A375 (cell line): ENCODE measurements at places on chromosomes 1 and 21. TPM values are rescaled to one million over a fixed set of nuclear protein-coding genes. Genes with fewer than 3 reads are reported as not detected.

The ELF3 gene
- 1.1 and 1.7 TPM in 2 replicates for total RNA-seq

The OR2T8 gene
- total RNA-seq = 0.32 TPM in 1 of 2 replicates, not detected in the other

The AADACL4 gene
- total RNA-seq = not detected in 2 replicates

The CHIA gene
- not detected in 2 replicates for total RNA-seq

The TNFRSF14 gene
- total RNA-seq = 8.8 and 9.9 TPM in 2 replicates

The LGR6 gene
- 0.23 TPM in 1 of 2 replicates, not detected in the other for total RNA-seq

The ZSCAN20 gene
- 2.9 and 3.6 TPM in 2 replicates for total RNA-seq

The MXRA8 gene
- 0.77 TPM in 1 of 2 replicates, not detected in the other for total RNA-seq

The IKBKE gene
- total RNA-seq = 11.4 and 13.4 TPM in 2 replicates

The S100A14 gene
- total RNA-seq = 1.1 and 1.8 TPM in 2 replicates

The F3 gene
- total RNA-seq = 3.3 and 9.2 TPM in 2 replicates

The CD160 gene
- not detected in 2 replicates for total RNA-seq

The F13B gene
- not detected in 2 replicates for total RNA-seq

The ARHGAP29 gene
- 20.2 and 24.3 TPM in 2 replicates for total RNA-seq

The SFN gene
- 2.5 and 4.2 TPM in 2 replicates for total RNA-seq

The RXRG gene
- total RNA-seq = 6.2 and 7.2 TPM in 2 replicates

The GLMN gene
- 6.5 and 8.4 TPM in 2 replicates for total RNA-seq

The S100A12 gene
- total RNA-seq = not detected in 2 replicates
